AG04450 (cell line): ENCODE measurements at places on chromosomes 7 and 10. TPM values are rescaled to one million over a fixed set of nuclear protein-coding genes. Genes with fewer than 3 reads are reported as not detected.

DNA sequence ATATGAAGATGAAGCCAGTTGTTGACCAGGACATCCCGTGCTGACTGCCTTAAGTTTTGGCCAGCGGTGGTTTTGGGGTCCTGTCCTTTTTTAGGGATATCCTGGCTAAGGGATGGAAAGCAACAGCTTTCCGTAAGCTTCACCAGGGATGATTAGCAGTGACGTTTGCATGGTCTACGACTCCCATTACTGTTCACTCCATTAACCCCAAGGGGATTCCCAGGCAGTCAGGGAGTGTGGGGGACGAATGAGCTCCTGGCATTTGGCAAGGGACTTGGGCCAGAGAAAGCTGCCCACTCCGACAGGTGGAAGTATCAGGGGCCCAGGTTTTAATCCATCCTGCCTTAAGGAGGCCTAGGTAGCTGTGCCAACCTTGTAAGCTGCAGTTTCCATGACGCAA is 66.8 kb downstream of the ITGB1 start:
- DNase-seq = no peak

- no peak for DNase-seq
Observed at GRCh38 chr10:101708870-101709269, 13.9 kb upstream of the FBXW4 start.

DNA sequence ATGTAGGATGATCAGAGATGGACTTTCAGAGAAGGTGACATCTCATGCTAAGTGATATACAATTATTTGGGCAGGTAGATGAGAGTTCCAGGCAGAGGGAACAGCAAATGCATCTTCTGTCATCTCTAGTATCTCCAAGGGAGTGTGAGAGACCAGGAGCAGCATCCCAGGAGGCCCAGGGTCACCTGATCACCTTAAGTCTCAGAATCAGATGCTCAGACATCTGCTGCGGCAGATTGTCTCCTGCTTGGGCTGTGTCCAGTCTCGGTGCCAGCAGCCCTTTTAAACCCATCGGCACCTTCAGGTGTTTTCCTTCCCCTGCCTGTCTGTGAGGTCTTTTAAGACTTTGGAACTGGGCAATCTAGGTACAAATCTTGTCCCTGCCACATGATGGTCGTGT is 690.6 kb downstream of the LRMDA start:
- no peak for DNase-seq

TMEM176A gene
- polyA plus RNA-seq = 1.5 and 1.8 TPM in 2 replicates

OLAH gene
- 0.12 TPM in 1 of 2 replicates, not detected in the other for polyA plus RNA-seq

DNA sequence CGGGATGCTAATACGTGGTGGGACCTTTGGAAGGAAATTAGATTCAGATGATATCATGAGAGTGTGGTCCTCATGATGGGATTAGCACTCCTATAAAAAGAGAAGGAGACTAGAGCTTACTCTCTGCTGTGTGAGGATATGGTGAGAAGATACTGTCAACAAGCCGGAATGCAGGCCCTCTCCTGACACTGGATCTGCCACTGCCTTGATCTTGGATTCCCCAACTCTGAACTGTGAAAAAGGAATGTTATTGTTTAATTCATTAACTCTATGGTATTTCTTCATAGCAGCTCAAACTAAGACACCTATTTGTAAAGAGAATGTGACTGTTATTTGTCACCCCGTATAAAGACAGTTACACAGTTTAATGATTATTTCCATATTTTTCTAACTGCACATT is 1227.5 kb upstream of the C7orf33 start:
- no peak for DNase-seq

NEURL1 gene
- polyA plus RNA-seq = 0.67 and 0.82 TPM in 2 replicates

SPDYE1 gene
- polyA plus RNA-seq = not detected in 2 replicates

NPY4R gene
- 0.17 and 0.36 TPM in 2 replicates for polyA plus RNA-seq

GRIFIN gene
- polyA plus RNA-seq = not detected in 2 replicates

DNA sequence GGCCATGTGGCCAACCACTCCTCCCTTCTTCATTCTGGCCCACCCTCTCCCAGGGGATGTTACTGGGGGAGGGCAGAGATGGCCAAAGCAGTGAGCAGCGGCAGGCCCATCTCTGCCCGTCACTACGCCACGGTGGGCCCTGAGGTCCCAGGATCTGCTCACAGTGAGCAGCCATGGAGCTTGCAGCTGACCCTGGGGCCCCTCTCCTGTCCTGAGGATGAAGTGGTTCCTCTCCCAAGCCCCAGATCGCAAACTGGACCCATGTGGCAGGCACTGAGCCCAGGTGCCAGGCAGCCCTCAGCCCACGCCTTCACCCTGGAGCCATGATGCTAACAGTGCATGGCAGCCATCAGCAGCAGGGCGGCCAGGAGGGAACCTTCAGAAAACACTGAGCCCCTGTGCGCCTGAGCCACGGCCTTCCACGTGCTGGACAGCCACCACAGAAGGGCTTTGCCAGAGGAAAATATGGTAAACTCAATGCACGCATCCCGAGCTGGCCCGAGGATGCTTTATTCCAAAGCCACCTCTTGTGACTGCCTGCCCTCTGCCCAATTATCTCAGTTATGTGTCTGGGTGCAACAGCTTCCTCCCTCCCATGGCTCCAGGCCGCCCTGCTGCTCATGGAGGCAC is 485.7 kb downstream of the PTPRN2 start:
- no peak for DNase-seq

DNA sequence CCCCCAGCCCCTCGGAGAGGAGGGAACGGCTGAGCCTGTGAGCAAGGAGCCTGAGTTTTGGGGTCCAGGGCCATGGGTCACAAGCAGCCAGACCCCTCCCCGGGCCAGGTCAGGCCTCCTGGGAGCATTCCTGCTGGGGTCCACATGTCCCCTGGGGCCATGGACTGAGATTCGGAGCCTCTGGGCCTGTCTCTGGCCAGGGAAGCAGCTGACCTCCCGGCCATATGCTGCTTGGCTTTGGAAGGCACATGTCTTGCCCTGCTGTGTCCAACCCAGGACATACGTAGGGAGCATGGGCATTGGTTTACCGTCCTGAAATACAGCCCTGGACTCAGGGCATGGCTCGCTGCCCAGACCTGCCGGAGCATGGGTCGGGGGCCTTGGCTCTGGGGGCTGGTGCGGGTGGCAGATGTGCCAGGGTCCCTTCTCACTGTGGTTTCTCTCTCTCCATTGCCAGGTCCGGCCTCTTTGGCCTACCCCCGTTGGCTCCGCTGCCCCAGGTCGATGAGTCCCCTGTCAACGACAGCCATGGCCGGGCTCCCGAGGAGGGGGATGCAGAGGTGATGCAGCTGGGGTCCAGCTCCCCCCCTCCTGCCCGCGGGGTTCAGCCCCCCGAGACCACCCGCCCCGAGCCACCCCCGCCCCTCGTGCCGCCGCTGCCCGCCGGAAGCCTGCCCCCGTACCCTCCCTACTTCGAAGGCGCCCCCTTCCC is 7.3 kb downstream of the PWWP2B start:
- DNase-seq = no peak

- no peak for DNase-seq
Observed at GRCh38 chr10:69816521-69816920, 14.8 kb downstream of the COL13A1 start.

DNA sequence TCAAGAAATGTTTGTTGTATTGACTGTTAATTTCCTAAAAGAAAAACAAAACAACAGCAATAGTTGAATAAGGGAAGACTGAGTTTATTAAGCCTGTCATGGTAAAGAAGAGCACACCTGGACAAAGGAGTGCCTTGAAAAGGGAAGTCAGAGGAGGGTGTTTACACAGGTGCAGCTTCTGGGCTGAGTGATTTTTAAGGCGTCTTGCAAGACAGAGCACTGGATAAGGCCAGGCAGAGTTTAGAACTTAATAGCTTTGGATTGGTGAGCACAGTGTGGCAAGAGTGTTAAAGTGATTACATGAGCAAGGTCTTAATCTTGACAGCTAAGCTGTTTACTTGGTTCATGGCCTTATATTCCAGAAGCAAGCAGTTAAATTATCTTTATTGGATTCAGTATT is 423.2 kb downstream of the CNTNAP2 start:
- no peak for DNase-seq

DNA sequence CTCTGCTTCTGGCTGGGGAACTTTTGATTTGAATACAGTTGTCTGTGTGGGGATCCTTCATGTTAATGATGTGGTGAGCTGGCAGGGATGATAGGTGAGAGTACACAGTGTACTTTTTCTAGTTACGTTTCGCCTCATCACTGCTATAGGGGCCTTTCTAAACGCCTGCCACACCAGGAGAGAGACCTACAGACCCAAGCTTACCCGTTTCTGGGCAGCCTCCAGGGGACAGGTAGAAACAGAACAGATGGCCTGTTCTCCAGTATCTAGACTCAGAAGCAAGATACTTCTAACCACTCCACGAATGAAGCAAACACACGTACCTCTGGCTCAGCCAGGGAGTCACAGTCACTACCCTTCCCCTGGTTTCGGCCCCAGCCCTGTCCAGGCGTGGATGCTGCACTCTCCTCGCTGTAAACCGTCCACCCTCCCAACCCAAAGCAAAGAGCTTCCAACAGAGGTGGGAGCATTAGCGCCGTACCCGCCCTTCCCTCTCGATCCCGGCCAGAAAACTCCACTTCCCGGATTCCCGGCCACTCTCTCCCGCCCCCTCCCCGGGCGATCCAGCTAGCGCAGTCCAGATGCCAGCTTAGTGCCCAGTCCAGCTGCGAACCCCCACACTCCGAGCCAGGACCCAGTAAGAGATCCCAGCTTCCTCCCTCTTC is 1.2 kb downstream of the CCDC6 start:
- DNase-seq = no peak
